ENCODE measurements at places on chromosomes 2 and 18.

DNA sequence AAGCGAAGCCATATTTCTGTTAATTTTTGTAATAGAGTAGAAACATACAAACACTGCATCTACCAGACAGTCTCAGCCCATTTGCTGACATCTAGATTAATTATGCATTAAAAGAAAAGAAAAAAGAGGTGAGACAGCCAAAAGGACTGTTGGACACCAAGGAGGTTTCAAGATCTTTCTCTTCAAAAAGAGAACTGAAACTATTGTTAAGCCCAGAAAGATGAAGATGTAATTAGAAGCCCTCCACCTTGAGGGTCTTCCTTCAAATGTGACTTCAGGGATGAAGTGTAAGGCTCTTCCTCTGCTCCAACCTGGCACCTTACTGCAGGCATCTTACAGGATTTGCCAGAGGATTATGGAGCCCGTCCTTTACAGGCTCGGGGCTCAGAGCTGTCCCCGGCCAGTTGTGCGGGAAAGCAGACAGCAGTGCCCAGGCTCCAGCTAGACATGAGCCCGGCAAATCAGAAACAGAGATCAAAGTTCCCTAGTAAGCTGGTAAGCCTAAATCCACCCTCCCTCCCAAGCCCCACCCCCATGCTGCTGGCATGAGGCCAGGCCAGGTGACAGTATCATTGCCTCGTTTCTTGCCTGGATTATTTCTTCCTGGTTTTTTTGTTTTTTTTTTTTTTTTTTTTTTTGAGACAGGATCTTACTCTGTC is 38.9 kb downstream of the ADI1 start:
- no peak for DNase-seq

- DNase-seq, result no peak
These were observed 185.6 kb upstream of the SALL3 start for GRCh38 chr18:78794071-78794430.

- no peak for DNase-seq
These were observed 66.1 kb upstream of the SMAD7 start for GRCh38 chr18:49016648-49017539.

DNA sequence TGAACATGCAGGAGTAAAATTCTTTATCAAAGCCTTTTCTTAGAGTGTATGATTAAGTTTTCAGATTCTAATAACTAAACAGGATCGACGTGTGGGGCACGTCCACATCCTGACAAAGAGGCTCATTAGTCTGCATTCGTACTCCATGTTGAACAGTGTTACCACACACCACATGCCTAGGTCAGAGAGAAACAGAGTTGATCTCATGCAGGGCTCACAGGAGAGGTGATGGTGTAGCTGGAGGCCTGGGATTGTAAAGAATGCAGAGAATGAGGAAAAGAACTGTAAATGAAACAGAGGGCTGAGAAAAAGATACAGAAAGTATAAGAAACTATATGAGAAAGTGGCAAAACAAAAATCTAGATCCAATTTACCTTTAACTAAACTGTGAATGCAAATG is 632.5 kb downstream of the BCL11A start:
- DNase-seq, result no peak

- no peak for DNase-seq
These were observed 118.7 kb upstream of the LRRTM4 start for GRCh38 chr2:77640924-77641323.

DNA sequence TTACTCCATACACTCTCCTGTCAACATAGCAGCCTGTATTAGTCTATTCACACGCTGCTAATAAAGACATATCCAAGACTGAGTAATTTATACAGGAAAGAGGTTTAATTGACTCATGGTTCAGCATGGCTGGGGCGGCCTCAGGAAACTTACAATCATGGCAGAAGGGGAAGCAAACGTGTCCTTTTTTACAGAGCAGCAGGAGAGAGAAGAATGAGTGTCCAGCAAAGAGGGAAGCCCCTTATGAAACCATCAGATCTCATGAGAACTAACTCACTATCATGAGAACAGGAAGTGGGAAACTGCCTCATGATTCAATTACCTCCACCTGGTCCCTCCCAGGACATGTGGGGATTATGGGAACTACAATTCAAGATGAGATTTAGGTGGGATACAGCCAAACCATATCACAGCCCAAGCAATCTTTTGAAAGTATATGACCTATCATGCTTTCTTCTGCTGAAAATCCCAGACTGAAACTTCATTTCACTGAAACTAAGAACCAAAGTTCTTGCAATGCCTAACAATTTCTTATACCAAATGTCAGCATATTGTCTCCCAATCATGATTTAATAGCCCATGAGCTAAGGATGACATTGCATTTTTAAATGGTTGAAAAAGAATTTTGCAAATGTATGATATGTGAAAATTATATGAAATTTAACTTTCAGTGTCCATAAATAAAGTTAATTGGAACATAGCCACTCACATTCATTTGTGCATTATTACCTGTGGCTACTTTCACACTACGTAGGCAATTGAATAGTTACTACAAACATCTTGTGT is 686.8 kb upstream of the ZEB2 start:
- DNase-seq, result no peak

DNA sequence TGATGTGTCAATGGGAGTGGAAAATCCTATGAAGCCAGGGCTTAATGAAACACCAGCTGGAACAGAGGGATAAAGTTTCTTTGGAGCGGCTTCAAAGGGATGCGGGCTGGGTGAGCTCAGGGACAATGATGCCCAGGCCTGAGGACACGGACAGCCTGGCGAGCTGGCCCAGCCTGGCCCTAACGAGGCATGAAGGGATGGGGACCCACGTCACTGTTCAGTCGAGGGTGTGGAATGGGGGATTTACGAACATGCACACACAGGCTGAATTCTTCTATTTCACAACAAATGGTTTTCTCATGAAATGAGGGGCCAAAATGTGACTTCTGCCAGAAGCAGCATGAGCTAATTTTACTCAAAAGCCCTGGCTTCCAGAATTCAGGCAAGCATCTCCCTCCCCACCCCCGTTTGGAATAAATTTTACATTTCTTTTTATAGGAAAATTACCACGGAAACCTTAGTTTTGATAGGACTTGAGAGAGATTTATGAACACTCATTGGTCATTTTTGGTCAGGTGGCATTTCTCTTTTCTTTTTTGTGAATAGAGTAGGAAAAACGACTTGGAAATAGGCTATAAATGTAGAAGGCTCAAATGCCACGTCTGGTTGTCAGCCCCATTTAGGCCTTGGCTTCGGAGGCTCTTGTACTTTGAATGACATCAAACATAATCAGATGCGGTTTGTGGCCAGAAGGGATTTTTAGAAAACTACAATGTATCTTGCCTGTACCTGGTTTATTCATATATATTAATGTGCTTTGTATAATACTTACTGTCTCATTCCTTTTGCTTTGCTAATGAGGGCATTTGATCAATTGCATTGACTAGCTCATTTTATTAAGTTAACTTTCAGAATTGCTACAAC is 893.8 kb upstream of the CELF4 start:
- DNase-seq, result no peak

DNA sequence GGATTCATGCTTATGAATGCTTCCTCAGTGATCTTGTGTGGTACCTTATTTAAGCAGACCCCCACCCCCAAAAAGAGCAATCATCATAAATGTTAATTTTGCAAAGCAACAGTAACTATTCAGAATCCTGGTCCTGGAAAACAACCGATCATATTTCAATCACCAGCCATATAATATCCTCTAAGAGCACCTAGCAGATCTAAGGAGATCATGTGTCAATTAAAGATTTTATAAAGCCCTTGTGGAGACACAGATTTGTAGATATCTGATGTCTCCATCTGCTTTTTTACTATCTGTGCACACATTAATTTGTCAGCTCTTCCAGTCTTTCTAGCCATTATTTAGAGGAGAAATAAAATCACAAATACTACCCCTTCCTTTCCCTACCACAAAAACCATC is 423.7 kb downstream of the TGIF1 start:
- no peak for DNase-seq

DNA sequence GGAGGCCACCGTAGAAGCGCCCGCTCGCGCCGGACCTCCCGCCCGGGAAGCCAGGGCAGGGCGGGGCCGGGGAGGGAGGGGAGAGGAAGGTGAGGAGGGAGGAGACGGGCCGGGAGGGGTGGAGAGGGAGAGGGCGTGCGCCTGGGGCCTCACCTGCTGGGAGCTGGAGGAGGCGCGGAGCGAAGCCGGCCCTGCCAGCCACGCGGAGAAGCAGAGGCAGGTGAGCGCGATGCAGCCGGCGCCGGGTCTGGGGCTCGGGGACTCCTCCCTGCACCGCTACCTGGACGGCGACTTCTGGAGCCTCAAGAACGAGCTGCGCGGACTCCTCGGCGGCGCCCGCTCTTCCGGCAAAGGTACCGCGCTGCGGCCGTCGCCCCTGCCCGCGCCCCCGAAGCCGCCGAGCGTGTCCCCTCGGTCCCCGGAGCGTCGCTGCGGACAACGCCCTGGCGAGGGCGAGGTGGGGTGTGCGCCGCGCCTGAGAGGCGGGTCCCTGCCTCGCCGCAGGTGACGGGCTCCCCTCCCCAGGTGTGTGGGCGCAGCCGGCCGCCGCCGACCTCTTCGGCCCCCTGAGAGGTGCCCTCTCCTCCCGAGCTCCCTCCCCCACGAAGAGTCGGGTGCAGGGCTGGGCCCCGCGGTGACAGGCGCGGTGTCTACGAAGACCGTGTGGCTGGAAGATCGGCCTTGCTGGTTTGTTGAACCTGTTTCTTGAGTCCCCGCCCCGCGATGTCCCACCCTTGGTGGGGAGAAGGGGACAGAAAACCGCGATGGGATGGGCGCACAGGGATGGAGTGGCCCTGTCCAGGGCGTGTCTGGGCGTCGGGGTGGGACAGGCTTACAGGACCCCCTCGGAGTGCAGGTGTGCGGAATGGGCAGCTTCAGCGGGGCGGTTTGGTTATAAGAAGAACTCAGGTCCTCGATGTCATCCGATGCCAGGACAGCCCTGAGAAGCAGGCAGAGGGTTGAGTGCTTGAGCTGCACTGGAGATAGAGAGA is at the start of gene ACOXL:
Gene ACOXL (plus strand): TSS at position 152 of the 992 bp plus-strand sequence. CDS start 35,817 bp downstream, outside the sequence.
- no peak for DNase-seq

- DNase-seq, result no peak
These were observed 90.1 kb downstream of the CHN1 start for GRCh38 chr2:174914853-174915760.

DNA sequence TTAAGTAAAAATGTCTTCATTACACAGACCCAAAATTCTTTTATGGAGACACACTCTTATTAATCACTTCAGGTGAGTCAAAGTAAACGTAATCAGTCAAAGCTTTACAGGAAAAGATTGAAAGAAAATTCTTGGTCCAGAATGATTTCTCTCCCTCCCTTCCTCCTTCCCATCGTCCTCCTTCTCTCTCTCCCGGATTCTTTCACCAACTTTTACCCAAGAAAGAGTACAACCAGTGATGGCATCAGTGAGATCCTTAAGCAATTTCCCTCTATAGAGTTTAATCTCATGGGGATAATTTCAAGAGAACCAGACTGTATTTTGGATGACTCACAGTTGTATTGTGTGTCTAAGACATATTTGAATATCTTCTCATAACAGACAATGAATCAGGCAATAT is 258.1 kb downstream of the ALK start:
- no peak for DNase-seq

- no peak for DNase-seq
These were observed 153.6 kb downstream of the NCKAP5 start for GRCh38 chr2:133414486-133415209.

- DNase-seq, result no peak
These were observed 2184.6 kb upstream of the PIK3C3 start for GRCh38 chr18:39770399-39770798.

DNA sequence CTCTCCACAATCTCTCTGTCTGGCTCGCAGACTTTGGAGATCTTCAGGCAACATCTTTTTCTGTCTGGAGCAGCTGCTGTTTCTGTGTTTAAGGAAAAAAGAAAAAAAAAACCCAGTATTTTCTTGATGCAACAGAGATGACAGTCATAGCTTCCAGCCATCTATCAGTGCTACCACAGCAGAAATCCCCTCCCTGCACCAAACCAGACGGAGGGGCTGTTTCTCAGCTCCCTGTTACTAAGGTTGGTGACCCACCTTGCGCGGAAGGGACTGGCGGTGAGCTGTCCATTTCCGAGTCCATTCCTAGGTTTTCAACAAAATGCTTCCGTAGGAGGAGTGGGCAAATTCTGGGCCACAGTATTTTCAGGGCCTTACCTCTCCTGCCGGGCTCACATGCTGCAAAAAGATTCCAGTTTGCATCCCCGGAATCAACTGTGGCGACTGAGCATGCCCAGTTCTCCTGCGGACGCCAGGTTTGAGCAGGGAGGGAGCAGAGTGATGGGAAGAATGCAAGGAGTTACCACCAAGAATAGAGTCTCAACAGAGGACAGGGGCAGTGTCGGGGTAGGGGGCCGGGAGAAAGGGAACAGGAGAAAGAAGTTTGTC is 1.2 kb downstream of the SLC4A10 start:
- no peak for DNase-seq

- no peak for DNase-seq
These were observed 53.8 kb upstream of the TUBA3E start for GRCh38 chr2:130251873-130252620.

DNA sequence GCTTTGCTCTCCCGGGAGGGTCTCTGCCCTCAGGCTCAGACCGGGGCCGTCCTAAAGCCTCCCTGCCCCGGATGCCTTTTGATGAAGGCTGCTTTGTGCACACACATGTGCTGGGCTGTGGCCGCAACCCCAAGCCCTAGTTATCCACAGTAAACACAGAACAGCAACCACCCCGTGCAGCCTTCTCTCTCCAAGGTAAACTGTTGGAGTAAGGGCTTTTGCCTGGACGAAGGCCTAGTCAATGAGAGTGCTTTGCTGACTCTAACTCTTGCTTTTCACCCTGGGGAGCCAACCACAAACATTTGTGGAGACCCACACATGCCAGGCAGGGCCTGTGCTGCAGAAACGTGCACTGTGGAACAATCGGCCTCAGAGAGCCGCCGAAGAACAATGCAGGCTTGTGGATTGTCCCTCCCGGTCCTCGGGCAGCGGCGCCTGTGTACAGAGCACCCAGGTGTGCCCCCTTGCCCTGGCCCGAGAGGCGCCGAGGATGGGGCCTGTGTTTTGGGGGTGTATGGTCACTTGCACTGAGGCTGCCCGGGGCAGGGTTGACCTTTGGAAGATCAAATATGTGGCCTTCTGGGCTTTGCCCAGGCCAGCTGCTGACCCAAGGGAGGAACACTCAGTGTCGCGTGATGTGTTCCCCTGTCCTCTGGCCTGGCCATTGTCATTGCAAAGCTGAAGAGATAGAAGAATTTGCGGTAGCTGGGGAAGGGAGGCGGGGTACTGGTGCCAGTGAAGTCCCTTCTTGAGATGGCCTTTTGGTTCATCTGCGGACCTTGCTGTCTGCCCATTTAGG is 37.0 kb downstream of the CTIF start:
- no peak for DNase-seq
